GM12878 (cell line): ENCODE measurements at places on chromosomes 5 and 9. TPM values are rescaled to one million over a fixed set of nuclear protein-coding genes. Genes with fewer than 3 reads are reported as not detected.

Gene MYMK
- polyA plus RNA-seq: not detected in 2 replicates

Gene OGN
- 1.1 and 2.1 TPM in 2 replicates for polyA plus RNA-seq

Gene RASGEF1C
- not detected in 2 replicates for polyA plus RNA-seq

Gene RHOBTB3
- polyA plus RNA-seq: 9.7 TPM in 2 replicates

Gene MVB12B
- polyA plus RNA-seq: not detected in 2 replicates

Gene PCDHAC1
- polyA plus RNA-seq: not detected in 2 replicates

Gene DRD1
- polyA plus RNA-seq: not detected in 2 replicates

Gene FKBP15
- polyA plus RNA-seq: 16.9 and 21.1 TPM in 2 replicates

Gene CEL
- polyA plus RNA-seq: 0.05 and 0.07 TPM in 2 replicates

Gene ANKRD33B
- polyA plus RNA-seq: 4.4 and 4.9 TPM in 2 replicates

Gene SLC6A18
- polyA plus RNA-seq: not detected in 2 replicates

Gene DDX4
- not detected in 2 replicates for polyA plus RNA-seq

Gene RASEF
- polyA plus RNA-seq: not detected in 2 replicates

Gene ZNF300
- polyA plus RNA-seq: 0.04 TPM in 1 of 2 replicates, not detected in the other

Gene TAS2R1
- polyA plus RNA-seq: not detected in 2 replicates

Gene POU5F2
- 0.17 and 0.37 TPM in 2 replicates for polyA plus RNA-seq

Gene F2R
- polyA plus RNA-seq: 24.8 and 25.4 TPM in 2 replicates

Gene XPA
- polyA plus RNA-seq: 17.4 and 19.9 TPM in 2 replicates

Gene INSL6
- polyA plus RNA-seq: 0.42 and 0.84 TPM in 2 replicates

Gene C5orf63
- polyA plus RNA-seq: 23.7 and 24.4 TPM in 2 replicates

Gene SLCO4C1
- 0.14 TPM in 1 of 2 replicates, not detected in the other for polyA plus RNA-seq

Gene FCN2
- not detected in 2 replicates for polyA plus RNA-seq

Gene PCDHB5
- 0.09 TPM in 1 of 2 replicates, not detected in the other for polyA plus RNA-seq

Gene RFESD
- polyA plus RNA-seq: 5.7 and 6.8 TPM in 2 replicates

Gene FAM221B
- polyA plus RNA-seq: 0.04 TPM in 1 of 2 replicates, not detected in the other

Gene BAAT
- 0.09 TPM in 1 of 2 replicates, not detected in the other for polyA plus RNA-seq

Gene OTULINL
- polyA plus RNA-seq: 4.0 and 5.1 TPM in 2 replicates

Gene DAPK1
- polyA plus RNA-seq: 50.4 and 56.0 TPM in 2 replicates

Gene HRH2
- polyA plus RNA-seq: not detected in 2 replicates

Gene IFNA2
- not detected in 2 replicates for polyA plus RNA-seq

Gene FREM1
- polyA plus RNA-seq: not detected in 2 replicates

Gene ARRDC1
- 15.9 and 20.8 TPM in 2 replicates for polyA plus RNA-seq

Gene STOM
- polyA plus RNA-seq: 37.2 and 42.6 TPM in 2 replicates

Gene C5orf22
- polyA plus RNA-seq: 34.9 and 35.2 TPM in 2 replicates

Gene AIF1L
- polyA plus RNA-seq: not detected in 2 replicates

Gene HTR1A
- polyA plus RNA-seq: not detected in 2 replicates

Gene SH3TC2
- not detected in 2 replicates for polyA plus RNA-seq

Gene MCTP1
- 17.0 and 17.9 TPM in 2 replicates for polyA plus RNA-seq

Gene LEAP2
- polyA plus RNA-seq: 2.3 and 2.6 TPM in 2 replicates

Gene ERAP2
- polyA plus RNA-seq: 7.3 and 7.6 TPM in 2 replicates

Gene CARD6
- 0.43 and 0.52 TPM in 2 replicates for polyA plus RNA-seq

Gene STPG3
- not detected in 2 replicates for polyA plus RNA-seq

Gene ISCA1
- polyA plus RNA-seq: 36.0 and 40.0 TPM in 2 replicates

Gene PPP2CA
- polyA plus RNA-seq: 380 and 385 TPM in 2 replicates

Gene TMEM141
- 47.3 and 48.6 TPM in 2 replicates for polyA plus RNA-seq

Gene KCNN2
- 0.21 and 0.42 TPM in 2 replicates for polyA plus RNA-seq

Gene GRM6
- polyA plus RNA-seq: not detected in 2 replicates

Gene C6
- not detected in 2 replicates for polyA plus RNA-seq

Gene SPAG8
- polyA plus RNA-seq: 0.77 and 1.4 TPM in 2 replicates

Gene TNFAIP8
- polyA plus RNA-seq: 181 and 186 TPM in 2 replicates

Gene GNA14
- not detected in 2 replicates for polyA plus RNA-seq

Gene BARX1
- not detected in 2 replicates for polyA plus RNA-seq

Gene BSPRY
- polyA plus RNA-seq: 3.3 and 4.1 TPM in 2 replicates

Gene LHX2
- polyA plus RNA-seq: 2.2 and 4.6 TPM in 2 replicates

Gene C9orf78
- 52.5 and 59.0 TPM in 2 replicates for polyA plus RNA-seq

Gene CAMK4
- polyA plus RNA-seq: 31.4 and 40.4 TPM in 2 replicates

Gene ST8SIA4
- 20.3 and 22.0 TPM in 2 replicates for polyA plus RNA-seq

Gene ATG10
- polyA plus RNA-seq: 8.1 and 13.3 TPM in 2 replicates
